NCI-H2081 (cell line): ENCODE measurements at places on chromosomes 11 and 22.

DNA sequence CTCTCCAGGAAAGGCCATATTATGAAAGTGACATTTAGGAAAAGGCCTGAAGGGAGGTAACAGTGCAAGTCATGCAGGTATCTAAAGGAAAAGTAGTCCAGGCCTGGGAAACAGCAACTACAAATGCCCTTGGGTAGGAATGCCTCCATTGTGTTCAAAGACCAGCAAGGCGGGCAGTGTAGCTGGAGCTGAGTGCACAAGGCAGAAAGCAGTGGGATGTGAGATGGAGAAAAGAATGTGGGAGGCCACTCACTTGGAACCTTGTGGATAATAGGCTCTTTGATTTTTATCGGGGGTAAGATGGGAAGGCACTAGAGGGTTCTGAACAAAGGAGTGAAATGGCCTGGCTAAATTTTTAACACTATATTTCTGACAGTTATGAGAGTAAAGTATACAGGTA, 188.6 kb downstream of the PGR start:
- DNase-seq = no peak

DNA sequence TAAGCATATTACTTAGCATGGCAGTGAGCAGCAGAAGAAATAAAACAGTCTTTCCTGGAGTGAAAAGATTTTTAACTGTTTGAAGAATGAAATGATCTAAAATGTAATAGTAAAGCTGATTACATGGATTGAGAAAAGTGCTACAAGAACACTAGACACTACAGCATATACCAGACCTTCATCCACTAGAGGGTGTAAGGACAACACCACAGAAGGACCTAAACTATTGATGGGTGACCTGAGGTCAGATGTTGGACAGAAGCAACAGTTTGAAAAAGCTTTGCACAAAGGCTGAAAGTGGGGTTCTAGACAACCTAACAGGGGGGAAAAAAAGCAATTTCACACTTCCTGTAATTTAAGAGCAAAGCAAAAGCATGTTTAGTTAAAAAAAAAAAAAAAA, 97.7 kb downstream of the RBFOX2 start:
- DNase-seq = peak; percentile 32

- DNase-seq = no peak
Measured at GRCh38 chr11:125494031-125494360, 2.1 kb downstream of the FEZ1 start.

- DNase-seq = no peak
Measured at GRCh38 chr22:32801537-32802236, at the start of gene TIMP3. TSS of gene TIMP3 (plus strand) at chr22:32801705. CDS start at chr22:32802002, 297 bp downstream.

- no peak for DNase-seq
Measured at GRCh38 chr11:41175304-41175972, 284.0 kb downstream of the LRRC4C start.
